Fibroblast of the aortic adventitia (primary cell): ENCODE measurements at places on chromosomes 6 and 20. TPM values are rescaled to one million over a fixed set of nuclear protein-coding genes. Genes with fewer than 3 reads are reported as not detected.

The GPR6 gene
- not detected in 2 replicates for total RNA-seq

The MYL9 gene
- 43.6 and 50.0 TPM in 2 replicates for total RNA-seq

The ACTL10 gene
- 2.2 and 2.5 TPM in 2 replicates for total RNA-seq

The PCSK2 gene
- total RNA-seq: not detected in 2 replicates
